ENCODE measurements at places on chromosomes 1 and 21. TPM values are rescaled to one million over a fixed set of nuclear protein-coding genes. Genes with fewer than 3 reads are reported as not detected.

DNA sequence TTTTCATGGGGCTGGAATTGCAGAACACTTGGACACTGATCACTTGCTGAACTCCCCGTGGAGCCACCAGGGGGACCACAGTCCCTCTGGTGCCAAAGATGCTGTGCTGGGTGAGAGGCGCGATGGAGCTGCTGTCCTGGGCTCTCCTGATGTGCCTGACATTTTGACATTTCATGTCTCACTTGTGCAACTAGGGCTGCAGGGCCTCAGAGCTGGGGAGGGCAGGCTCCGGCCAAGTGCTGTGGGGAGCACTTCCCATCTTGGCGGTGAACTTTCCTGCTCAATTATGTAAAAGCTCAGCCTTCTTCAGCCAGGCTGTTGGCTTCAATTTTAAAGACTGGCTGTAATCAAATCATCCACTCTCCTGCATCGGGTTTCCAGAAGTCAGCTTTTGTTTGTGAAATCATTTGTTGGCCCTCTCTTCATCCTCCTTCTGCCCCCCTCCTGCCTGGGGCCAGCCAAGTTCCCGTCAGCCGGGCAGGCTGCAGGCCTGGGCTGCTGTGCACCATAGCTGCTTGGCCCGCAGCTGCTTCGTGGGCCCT is 36.8 kb downstream of the KCNAB2 start:
- no peak for DNase-seq

Gene PRAMEF11
- not detected for total RNA-seq

DNA sequence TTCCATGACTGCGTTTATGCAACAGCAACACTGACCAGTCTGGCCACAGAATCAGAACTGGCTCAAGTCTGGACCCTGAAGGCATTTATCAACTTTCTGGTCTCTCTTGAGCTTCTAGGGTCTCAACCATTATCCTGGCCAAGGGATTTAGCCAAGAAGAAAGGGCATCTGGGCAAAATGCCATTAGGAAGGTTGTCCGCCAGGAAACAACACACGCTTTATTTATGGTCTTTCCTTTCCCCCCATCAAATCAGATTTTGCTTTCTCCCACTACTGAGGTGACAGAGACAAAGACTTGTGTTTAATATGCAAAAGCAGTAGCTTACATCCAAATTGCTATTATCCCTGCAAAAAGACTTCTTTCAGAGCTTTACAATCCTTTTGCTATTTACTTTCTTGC is 81.6 kb upstream of the PPP2R5A start:
- DNase-seq: no peak

DNA sequence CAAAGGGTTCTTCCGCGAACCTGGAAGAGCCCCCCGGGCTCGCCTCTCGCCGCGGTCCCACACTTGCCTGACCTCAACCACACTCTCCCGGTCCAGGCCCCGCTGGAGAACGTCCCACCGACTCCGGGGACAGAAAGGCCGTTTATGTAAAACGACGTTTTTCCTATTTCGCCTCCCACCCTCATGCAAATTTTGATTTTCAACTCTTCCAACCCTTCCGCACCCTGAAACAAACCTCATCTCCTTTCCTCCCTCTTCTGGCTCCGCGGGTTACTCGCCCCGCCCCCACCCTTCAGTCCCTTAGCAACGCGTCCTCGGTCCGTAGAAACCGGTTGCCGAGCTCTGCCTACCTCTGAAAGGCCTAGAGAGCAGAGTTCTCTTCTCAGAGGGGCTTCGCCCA is at the start of gene C1orf141:
Gene C1orf141, minus strand, starts transcription at position 276 of the 400 bp plus-strand sequence. CDS start 7,730 bp downstream, outside the sequence.
- DNase-seq: no peak

- no peak for DNase-seq
Observed at GRCh38 chr1:25731148-25731547, 68.8 kb upstream of the SELENON start.

DNA sequence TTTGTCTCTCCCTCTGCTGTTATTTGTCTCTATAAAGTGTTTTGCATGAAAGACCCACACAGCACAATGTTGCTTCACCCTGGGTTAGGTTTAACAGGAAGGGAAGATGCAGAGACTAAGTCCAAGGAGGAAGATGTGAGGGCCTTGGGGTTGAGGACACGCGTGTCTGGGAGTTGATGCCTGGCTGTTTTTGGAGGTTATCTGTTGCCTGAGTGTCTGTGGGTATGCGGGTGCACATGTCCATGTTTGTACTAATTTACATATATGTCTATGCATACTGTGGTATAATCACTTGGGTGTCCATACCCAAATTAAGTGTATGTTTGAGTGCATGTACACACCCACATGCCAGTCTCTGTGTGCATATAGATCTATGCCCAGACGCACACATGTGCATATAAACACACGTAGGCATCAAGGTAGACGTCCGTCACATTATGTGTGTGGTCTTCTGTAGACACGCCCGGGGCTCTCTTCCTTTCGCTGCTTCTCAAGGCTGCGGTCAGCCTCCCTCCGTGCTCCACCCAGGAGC is 962 bp upstream of the MAN1C1 start:
- no peak for DNase-seq

GRCh38 chr1:39540504-39541031 is 36.0 kb downstream of the PABPC4 start:
- DNase-seq: peak; percentile 92

DNA sequence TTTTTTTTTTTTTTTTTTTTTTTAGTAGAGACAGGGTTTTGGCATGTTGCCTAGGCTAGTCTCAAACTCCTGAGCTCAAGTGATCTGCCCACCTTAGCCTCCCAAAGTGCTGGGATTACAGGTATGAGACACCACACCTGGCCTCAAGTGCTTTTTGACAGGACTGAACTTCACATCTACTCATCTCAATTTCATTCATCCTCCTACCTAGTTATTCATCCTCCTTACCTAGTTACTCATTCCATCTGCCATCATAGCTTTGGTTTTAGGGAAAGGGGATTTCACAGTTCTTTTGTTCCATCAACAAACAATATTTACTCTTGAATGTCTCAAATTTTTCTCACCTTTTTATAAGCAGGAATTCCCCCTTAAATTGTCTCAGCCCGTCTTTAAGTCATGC is 38.6 kb upstream of the RALGPS2 start:
- DNase-seq: no peak

DNA sequence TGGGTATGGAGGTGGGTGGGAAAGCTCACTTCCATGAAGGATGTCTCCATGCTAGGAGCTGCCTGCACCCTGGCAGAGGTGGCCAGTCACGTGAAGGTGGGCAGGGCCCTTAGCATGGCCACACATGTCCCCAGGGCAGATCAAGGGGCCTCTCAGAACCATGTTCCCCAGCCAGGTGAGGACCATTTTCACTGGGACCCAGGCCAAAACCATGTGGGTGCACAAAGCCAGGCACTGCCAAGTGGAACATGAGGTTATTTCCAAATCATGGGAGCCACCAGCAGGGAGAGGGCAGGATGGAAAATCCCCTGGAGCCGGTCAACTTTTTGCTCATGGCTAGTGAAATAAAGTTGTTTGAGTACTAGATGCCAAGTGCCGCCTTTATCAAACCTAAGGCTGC is 9.7 kb downstream of the ZNF692 start:
- DNase-seq: no peak

DNA sequence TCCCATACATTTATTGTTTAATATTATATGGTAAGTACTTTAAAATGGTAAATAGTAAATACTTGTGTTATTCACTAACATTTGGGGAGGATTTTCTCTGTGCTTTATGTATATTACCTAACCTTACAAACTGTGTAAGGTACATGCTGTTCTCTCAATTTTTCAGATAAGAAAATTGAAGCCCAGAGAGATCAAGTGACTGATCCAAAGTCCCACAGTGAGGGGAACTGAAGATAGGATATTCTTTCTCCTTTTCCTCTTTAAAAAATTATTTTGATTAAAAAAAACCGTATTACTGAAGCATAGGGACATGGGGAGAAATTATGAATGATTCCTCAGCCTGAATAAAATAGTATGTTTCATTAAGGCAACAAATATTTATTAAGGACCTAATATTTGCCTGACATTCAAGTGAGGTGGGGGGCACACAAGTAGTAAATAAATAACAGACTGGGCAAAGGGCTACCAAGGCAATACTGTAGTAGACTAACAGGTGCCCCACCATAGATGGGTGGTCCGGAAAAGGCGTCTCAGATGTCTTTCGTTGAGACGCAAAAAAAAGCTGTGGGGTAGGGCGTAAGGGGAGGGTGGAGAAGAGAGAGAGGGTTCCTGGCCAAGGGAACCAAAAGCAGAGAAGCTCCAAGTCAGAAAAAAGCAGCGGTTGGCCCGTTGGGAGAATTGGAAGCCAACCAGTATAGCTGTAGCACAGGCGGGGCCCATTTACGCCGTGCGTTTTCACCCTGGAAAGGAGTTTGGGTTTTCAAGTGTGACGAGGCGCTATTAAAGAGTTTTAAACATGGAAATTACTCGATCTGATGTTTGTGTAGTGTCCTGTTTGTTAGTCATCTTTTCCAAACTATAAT is 944 bp upstream of the AGO3 start:
- DNase-seq: no peak

DNA sequence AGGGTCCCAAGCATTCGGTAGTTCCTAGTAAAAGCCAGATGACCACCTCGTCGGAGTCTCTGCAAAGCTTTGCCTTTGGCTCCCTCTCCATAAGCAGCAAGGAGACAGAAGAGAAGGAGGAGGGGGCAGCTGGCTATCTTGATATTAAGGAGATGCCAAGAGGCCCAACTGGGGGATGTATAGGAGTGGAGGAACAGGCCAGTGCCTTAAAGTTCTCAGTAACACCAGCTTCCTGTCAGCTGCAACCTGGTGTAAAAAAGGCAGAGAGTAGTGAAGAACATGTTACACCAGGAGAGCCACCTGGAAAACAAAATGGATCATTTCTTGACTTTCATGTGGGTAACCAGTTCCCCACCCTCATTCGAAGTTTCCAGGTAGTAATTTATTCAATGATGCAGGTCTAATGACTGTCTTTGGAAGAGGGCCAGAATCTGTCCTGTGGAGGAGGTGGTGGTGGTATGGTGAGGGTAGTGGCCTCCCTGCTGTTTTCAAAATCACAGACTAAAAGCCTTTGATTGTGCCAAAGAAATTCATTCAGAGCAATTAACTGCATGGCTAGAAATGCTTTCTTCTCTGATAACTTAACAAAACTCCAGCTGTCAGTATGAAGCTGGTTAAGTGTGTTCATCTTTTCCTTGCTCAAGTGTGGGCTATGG is 27.3 kb downstream of the TMEM200B start:
- DNase-seq: no peak

Gene SMPDL3B
- 0.60 TPM for total RNA-seq

DNA sequence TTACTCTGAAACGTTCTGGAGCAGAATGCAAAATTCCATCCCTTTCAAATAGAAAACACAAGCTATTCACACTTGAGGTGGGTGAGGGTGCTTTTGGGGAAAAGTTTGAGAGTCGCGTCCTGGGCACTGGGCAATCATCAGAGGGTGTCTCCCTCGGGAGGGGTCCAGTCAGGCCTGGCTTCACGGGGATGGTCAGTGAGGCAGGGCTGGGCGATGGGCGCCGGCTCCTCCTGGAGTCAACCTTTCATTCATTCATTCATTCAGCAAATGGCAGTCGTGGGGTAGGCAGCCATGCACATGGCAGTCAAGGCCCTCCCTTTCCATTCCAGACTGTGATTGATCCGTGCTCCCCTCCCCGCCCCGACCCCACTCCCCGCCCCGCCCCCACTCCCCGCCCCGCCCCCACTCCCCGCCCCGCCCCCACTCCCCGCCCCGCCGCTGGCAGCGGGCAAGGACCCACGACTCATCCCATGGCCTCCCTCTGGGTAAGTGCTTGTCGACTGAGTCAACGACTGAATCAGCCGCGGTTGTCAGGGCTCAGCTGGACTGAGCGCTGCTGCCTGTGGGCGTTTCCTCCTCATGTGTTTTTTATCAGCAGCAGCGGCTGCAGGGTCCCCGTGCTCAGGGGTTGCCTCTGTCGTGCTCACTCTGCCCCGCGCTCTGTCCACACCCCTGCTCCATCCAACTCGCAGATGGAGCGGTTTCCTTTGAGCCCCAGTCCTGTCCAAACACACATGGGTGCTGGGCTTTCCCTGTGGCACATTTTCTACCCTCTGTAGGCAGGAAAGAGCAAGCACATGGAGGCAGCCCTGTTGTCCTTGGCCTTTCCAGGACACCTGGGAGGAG is 12.5 kb upstream of the SPSB1 start:
- DNase-seq: peak; percentile 86

Gene S100B
- total RNA-seq: 0.22 TPM

Gene DENND2C
- total RNA-seq: 2.6 TPM

DNA sequence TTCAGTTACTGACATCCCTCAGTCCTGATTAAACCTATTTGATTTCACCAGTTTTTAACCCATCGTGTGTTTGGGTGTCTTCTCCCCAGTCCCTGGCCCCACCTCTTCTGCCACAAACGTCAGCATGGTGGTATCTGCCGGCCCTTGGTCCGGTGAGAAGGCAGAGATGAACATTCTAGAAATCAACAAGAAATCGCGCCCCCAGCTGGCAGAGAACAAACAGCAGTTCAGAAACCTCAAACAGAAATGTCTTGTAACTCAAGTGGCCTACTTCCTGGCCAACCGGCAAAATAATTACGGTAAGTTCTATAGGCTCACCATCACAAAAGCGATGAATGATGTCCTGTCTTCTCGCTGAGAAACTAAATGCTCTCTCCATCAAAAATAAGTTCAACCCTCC is 28.7 kb downstream of the NBPF3 start:
- peak; percentile 9 for DNase-seq

Gene TNNI3K
- total RNA-seq: 0.22 TPM

DNA sequence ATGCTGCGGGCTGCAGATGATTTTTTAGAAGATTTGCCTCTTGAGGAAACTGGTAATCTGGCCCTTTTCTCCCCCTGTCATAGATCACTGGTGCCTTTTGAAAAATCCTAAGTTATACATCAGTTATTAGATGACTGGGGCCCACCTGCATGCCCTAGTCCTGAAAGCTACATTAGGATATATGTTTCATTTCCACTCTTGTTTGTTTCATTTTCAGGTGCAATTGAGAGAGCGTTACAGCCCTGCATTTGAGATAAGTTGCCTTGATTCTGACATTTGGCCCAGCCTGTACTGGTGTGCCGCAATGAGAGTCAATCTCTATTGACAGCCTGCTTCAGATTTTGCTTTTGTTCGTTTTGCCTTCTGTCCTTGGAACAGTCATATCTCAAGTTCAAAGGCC is 8.1 kb upstream of the IFI44 start:
- DNase-seq: no peak

- DNase-seq: no peak
Observed at GRCh38 chr1:101205457-101205856, 31.4 kb upstream of the S1PR1 start.

Gene LORICRIN
- not detected for total RNA-seq

Gene FCAMR
- total RNA-seq: not detected

Gene CSMD2
- total RNA-seq: under 0.01 TPM

Gene CD46
- 136 TPM for total RNA-seq

DNA sequence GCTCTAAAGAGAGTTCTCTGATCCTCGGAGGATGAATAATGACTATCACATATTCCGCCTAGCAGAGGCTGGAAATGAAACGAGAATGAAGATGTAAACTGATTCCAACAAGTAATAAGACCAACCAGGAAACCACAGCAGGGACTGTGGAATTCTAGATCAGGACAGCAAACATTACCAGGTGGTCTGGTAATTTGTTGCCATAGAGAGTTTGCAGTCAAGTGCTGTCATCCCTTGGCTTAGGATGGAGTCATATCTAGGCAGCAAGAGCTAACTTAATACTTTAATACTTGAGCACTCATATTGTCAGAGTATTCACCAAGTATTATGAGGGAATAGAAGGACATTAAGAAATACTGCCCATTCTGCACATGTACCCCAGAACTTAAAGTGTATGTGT is 45.1 kb upstream of the MUTYH start:
- no peak for DNase-seq

- no peak for DNase-seq
Observed at GRCh38 chr1:235087906-235088305, 40.7 kb downstream of the TOMM20 start.

GRCh38 chr1:94416901-94417727 is 1.1 kb upstream of the ABCD3 start:
- peak; percentile 65 for DNase-seq

GRCh38 chr1:2125350-2126211 is 69.0 kb downstream of the FAAP20 start:
- DNase-seq: no peak

Data from lung microvascular endothelial cell (primary cell).